ENCODE measurements at places on chromosomes 6 and 20.

- no peak for DNase-seq
Observed at GRCh38 chr20:16001286-16001685, 572.0 kb downstream of the KIF16B start.

DNA sequence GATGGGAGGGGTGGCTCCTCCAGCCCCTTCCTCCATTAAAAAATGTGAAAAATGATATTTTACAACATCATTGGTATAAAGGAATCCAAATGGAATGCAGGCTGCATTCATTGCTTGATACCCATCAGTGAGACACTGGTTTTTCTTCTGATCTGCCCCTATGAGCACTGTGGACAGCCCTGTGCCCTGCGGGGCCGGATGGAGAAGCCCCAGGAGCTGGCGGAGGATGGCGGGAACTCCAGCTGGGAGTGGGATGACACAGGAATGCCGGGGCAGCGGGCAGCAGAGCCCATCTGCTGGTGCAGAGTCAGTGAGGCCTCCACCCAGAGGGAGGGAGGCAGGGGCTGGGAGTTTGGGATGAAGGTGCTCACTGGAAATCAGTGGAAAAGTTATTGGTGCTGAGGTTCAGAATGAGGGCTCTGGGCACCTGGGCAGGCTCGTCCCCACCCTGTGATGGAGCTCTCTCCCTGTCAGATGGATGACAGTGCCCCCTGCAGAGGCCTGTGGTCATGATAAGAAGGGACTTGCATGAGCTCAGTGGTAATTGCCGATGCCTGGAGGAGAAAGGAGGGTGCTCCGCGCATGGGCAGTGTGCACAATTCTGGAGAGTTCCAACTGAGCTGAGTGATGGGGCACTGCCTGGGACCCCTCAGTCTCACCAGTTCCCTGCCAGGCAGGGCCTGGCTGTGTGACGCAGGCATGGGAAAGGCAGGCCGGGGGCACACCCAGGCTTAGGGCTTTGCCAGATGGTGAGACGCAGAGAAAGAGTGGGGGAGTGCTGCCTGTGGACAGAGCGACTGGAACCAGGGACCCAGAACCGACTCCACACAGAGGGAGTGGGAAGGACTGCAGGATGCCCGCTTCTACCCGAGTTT lies 23.2 kb downstream of the CTCFL start:
- DNase-seq, result no peak

- DNase-seq, result no peak
Observed at GRCh38 chr6:45417436-45417835, 39.7 kb upstream of the SUPT3H start.

GRCh38 chr6:125050663-125051318 lies 88.6 kb downstream of the RNF217 start:
- DNase-seq, result no peak

DNA sequence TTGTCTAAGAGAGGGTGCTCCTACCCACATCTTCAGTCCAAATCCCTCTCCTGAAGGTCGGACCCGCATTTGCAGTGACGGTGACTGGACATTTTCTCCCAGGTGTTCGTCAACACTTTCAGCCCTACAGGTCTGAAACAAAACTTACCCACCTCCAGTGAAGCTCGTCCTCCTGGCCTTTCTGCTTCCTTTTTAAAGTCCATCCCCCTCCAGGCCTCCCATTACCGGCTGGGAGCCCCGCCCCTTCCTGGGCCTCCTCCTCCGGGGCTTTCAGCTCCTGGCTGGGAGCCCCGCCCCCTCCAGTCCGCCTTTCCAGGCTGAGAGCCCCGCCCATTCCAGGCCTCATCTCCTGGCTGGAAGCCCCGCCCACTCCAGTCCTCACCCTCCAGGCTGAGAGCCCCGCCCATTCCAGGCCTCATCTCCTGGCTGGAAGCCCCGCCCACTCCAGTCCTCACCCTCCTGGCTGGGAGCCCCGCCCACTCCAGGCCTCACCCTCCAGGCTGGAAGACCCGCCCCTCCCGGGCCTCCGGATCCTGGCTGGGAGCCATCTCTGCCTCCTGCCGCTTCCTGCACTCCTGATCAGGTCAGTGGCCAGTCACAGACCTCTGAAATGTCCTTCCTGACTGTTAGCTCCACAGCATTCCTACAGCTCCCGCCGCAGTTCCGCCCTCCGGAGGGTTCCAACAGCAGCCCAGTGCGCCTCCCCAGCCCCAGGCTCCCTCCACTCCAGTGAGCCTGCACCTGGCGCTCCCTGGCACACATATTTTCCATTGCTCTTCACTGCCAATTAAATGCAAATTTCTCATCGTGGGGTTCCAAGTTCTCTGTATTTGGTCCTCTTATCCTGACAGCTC lies 98.5 kb downstream of the LY86 start:
- no peak for DNase-seq

- DNase-seq, result no peak
Observed at GRCh38 chr6:140601021-140601808, 1226.8 kb upstream of the CITED2 start.

DNA sequence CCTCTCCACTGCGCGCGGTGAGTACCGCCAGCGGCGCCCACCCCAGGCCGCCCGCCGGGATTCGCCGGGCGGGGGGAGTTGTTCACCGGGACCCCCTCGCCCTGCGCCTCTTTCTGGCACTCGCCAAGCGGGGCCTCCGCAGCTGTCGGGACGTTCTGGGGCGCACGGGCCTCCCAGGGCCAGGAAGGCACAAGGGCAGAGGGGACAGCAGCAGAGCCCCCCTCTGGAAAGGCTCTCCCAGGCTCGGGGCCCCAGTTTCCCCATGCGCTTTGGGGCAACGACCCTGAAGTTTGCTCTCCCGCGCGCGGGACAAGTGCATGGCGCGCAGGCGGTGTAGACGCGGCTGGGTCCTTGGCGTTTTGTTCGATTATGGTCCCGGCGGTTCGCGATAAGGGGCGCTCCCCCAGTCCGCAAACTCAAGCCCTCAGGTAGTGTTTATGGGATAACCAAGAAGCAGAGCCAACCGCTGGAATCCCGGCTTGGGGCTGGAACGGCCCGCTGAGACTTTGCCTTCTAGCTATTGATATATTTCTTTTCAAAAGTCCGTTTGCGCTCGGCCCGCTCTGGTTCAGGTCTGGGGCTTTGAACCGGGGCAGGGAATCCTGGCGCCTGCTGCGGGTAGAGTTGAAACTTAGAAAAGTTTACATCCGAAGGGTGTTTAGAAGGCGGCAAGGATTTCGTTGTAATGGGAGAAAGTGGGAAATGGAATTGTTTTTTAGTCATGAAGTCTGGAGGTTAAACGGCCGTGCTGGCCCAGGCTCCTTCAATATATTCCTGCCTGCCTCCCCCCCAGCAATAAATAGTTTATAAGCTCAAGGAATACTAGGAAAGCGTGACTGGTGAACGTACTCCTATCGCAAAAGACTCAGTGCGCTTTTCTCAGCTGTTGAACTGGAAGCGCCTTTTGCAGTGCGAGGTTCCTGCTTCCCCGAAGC lies 595 bp downstream of the EYA2 start:
- DNase-seq, result no peak

GRCh38 chr20:61640131-61640870 lies 388.2 kb downstream of the CDH4 start:
- DNase-seq, result no peak

DNA sequence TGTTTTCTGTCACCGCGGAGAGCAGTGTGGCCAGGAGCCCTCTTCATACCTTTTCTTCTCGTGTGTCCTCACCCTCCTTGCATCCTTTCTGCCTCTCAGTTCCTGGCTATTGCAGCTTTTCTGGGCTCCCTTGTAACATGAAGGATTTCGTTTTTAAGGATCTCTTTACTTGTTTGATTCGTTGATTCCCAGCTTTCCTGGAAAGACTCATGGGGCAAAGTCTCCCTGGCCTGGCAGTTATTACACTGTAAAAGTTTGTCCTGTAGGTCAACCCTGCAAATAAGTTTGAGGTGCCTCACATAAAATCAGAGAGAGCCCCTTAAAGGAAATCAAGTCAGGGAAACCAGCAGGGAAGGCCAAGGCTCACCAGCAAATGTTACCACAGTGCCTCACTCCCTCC lies 70.1 kb downstream of the ISM1 start:
- no peak for DNase-seq

- DNase-seq, result peak; percentile 3
Observed at GRCh38 chr6:36340618-36341454, 4.1 kb upstream of the BNIP5 start.

DNA sequence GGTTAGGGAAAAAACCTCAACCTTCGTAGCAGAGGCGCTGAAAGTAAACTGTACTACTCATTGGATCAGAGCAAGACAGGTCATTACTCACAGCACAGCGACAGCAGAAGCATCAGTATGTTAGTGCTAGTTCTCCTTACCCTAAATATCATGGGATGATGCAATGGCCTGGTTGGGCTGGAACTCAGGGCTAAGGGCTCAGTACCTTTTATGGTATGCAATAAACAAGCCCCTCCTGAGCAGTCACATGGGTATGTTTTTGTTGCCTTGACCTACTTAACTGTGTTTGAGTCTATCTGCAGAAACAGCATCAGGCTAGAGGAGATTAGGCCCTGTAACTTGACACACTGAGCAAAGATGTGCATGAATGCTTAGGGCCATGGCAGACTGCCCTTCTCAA lies 369.4 kb upstream of the IMPG1 start:
- DNase-seq, result no peak

DNA sequence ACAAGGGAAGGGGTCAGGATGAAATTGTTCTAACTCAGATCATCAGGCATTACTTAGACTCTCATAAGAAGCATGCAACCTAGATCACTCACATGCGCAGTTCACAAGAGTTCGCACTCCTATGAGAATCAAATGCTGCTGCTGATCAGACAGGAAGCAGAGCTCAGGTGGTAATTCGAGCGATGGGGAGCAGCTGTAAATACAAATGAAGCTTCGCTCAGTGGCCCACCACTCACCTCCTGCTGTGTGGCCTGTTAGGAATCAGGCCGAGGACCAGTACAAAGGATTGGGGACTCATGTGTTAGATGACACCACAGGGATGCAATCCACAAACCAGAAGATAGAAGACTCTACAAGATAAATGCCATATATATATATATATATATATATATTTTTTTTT lies 31.5 kb upstream of the TOP1 start:
- DNase-seq, result no peak

- DNase-seq, result no peak
Observed at GRCh38 chr6:77424761-77425160, 38.5 kb downstream of the HTR1B start.

DNA sequence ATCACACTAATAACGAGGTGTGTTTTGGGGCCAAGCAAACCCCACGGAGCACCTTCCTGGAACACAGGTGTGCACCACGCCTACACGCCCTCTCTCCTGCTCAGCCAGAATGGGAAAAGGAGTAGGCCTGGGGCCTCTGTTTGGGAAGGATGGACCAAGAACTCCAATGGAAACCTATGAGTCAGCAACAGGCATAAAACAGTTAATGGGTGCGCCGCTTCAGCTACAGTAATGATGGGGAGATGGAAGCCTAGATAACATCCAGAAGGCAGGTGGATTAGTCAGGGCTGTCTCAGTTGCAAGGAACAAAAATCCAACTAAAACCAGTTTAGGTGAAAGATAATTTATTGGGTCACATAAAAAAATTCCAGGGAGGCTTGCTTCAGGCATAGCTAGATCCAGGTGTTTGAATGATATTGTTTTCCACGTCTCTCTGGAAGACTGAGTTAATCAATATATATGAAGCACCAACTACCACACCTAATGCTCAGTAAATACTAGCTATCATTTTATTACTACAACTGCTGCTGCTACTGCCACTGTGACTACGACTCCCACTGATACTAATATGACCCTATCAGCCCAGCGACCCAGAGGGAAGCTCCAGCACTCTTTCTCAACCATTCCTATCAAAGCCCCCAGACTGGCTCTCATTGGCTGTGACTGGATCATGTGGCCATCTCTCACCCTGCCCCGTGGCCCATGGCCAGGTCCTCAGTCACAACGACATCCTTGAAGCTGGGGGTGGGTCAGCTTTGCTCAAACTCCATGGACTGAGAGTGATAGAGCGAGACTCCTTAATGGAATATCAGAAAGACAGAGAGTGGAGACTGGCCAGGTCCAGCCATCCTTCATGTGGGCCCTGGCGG lies 155.2 kb upstream of the PTPN1 start:
- no peak for DNase-seq

- no peak for DNase-seq
Observed at GRCh38 chr6:33075568-33076405, at the start of gene HLA-DPB1. Gene HLA-DPB1 (plus strand): TSS chr6:33075990. CDS start chr6:33076042, 52 bp downstream.

DNA sequence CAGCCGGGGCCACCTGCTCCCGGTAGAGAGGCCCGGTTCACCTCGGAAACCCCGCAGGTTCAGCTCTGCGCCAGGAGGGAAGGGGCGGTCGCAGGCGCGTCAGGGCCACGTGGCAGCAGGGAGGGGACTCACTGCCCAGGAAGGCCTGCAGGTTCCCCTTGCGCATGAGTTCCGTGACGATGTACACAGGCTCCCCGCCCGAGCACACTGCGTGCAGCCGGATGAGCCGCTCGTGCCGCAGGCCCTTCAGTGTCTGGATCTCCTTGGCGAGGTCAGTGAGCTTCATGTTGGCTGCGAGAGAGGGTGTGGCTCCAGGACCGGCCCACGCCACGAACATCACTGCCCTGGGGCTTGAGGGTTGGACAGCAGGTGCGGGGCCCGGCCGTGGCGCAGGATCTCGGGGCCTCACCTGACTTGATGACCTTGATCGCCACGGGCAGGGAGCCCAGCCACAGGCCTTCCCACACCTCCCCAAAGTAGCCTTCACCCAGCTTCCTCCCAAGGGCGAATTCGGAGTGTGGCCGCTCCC lies 4.9 kb upstream of the PTK6 start:
- no peak for DNase-seq

DNA sequence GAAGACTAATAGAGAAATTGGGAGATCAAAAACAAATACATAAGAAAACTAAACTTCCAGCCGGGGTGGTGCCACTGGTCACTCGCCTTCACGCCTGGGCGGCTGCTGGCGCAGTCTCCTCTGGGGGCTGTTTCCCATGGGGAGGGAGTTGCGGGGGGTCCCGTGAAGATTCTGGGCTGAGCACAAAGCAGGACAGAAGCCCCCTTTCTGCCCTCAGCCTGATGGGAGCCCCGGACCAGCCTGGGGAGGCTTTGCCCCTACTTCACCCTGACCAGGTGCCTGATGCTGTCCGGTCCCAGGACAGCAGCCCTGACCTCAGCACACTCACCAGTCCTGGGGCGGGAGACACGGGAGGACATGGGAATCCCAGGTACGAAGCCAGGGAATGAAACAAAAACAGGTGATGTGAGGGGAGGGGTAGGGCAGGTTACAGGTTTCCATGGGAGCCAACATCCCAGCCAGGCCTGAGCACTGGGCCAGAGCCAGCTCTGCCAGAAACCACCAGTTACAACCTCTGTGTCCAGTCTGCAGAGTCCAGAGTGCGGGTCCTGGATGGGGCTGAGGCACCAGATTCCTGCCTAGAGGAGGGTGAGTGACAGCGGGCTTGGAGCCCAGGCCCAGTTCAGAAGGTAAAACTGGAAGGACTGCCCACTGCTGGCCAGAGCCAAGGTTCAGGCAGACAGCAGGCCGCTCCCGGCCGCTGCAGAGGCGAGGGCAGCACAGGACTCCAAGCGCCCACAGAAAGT lies 326.4 kb downstream of the TAF4 start:
- DNase-seq, result no peak

GRCh38 chr6:134734312-134734869 lies 215.5 kb downstream of the ALDH8A1 start:
- no peak for DNase-seq
